ENCODE measurements at places on chromosomes 7 and 10.

DNA sequence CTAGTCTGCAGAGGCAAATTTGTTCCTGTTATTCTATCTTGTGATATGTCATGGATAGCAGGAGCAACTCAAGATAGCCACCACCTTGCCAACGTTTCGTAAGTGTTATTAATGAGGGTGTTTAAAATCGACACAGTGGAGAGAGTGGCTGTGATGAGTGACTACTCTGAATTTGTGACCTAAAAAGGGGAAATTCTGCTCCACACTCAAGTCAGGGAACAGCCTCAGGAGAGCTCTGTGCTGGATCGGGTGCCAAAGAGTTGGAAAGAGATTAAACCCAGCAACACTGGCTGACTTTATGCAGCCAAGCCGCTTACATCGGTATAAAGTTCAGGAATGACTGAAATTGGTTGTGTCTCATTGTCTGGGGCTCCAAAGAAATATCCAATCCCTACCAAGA, 9.5 kb downstream of the TACC2 start:
- DNase-seq, result no peak

DNA sequence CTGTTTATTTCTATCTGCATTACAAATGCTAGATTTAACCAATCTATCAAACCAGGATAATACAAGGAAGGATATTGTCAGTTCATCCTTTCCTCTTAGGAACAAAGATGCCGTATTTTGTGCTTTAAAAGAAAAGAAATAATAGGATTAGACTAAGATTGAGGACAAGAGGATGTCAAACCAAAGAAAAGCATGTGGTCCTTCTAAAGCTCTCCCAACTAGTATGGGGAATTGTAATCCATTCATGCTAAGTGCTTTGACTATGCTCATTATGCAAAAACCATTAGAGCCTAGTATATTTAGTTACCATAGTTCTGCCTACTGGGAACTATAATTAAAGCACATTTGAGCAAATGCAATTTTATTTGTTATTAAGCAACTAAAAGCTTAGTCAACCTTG, 280.2 kb downstream of the GRM8 start:
- DNase-seq, result no peak

DNA sequence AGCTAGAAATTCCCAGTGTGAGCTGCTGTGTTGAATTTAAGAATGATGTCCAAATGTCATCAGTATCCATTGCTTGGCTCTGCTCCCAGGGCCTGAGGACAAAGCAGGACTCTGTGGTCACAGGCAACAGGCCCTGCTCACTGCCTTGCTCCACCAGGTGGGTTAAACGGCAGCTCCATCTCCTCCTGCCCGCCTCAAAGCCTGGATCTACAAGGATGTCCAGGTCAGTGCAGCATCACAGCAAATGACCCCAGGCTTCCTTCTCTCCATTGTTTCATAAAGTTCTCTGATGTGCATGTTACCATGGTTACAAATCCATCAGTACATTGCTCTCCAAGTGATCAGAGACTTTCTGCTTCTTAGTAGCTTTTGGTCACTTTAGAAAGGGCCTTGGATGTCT, 322.0 kb upstream of the ZNF32 start:
- DNase-seq, result no peak

- DNase-seq, result no peak
Measured at GRCh38 chr7:25407053-25407452, 178.8 kb upstream of the NPVF start.

GRCh38 chr10:12351447-12351846, 2.1 kb downstream of the CAMK1D start:
- no peak for DNase-seq

GRCh38 chr7:156650042-156650441, 9.5 kb downstream of the RNF32 start:
- no peak for DNase-seq

GRCh38 chr7:76428149-76428823, 3.5 kb downstream of the ZP3 start:
- no peak for DNase-seq

GRCh38 chr10:85043207-85043606, 714.8 kb downstream of the CCSER2 start:
- DNase-seq, result no peak
